GM19239 (cell line): ENCODE measurements at places on chromosomes 5 and 9.
A peak's percentile ranks its signal among the peaks of the same experiment; 100 is the strongest.

GRCh38 chr5:160539431-160539830 lies 117.8 kb downstream of the PTTG1 start:
- no peak for DNase-seq

GRCh38 chr5:135045488-135045887 lies 11.5 kb upstream of the PITX1 start:
- DNase-seq = no peak

DNA sequence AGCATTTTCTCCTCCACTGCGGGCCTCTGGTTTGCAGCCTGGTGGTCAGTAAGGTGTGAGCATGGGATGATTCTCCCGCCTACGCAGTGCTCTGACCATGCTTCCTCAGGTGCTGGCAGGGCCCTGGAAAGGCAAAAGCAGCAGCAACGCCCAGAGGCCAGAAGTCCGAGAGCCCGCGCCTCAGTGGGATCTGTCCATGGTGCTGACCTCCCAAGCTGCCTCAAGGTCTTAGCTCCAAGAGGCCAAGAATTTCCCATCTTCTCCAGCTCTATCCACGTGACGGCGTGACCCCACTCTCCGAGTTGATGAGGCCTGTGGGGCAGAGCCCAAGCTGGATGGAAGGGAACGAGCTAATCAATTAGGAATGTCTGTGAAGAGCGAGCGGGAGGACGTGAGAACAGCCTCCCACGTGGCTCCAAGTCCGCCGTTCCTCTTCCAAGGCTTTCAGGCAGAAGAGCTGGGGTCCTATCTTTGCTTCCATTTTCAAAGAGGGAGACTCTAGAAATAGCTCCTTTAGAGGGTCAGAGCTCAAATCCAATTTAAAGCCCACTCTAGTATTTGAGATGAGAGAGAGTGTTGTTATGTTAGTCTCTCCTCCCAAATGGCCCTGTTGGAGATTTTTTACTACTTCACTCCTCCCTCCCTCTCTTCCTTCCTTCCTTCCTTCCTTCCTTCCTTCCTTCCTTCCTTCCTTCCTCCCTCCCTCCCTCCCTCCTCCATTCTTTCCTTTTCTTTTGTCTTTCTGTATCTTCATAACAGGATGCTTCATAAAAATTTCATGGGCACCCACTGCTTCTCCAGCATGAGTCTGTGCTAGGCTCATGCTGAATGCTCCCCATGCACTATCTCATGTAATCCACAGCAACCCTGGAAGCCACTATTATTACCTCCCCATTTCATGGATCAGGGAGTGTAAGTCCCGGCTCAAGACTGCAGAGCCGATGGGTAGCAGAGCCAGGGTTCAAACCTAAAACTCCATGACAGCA lies 69.3 kb downstream of the OLFM1 start:
- no peak for DNase-seq

DNA sequence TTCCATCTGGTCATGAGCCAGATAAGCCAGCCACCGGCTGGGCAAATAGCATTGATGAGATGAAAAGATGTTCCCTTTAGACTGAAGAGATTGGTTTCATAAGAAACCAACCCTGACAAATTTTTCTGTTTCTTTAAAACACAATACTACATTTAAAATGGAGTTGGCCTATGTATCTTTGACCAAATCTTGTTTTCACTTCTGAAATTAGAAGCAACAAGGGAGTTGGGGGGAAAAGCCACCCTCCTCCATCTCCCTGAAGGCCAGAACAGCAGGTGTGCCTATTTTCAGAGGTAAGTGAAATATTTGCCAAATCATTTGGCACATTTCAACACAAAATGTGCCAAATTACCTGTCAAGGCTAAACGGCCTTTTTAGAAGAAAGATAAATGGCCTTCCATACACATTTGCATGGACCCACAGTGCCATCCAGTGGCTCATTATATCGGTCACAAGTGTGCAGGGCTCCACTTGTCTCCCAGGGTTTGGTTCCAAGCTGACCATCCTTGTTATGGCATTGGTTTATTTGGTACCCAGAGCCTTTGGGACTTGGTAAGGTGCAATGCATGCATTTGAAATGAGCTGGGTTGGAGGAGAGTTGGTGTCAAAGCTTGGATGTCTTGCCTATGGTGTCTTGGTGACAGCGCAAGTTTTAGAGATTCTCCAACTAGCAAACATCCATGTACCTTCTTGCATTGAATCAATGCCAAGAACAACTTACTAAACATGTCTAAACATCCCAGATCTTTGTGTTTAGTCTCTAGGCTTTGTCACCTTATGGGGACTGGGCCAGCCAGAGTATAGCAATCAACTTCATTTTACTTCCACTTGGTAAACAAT lies 372.0 kb upstream of the KIF2A start:
- no peak for DNase-seq

DNA sequence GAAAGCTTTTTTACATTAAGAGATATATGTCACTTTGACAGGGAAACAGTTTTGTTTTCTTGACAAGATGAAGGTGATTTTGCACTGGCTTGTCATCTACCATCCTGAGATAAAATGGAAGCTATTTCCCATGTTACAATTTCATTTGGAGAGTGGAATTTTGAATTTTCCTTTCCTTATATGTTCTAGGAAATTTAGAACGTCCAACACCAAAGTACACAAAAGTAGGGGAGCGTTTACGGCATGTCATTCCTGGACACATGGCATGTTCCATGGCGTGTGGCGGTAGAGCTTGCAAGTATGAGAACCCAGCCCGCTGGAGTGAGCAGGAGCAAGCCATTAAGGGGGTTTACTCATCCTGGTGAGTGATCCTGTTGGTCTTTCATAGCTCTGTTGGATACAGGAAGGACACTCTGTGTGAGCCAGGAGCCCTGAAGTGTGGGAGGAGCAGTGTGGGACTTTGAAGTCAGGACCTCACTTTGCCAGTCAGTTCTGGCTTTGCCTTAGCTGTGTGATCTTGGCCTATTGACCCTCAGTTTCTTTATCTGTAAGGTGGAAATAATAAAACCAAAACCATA lies 887 bp downstream of the PTPDC1 start:
- DNase-seq = no peak

DNA sequence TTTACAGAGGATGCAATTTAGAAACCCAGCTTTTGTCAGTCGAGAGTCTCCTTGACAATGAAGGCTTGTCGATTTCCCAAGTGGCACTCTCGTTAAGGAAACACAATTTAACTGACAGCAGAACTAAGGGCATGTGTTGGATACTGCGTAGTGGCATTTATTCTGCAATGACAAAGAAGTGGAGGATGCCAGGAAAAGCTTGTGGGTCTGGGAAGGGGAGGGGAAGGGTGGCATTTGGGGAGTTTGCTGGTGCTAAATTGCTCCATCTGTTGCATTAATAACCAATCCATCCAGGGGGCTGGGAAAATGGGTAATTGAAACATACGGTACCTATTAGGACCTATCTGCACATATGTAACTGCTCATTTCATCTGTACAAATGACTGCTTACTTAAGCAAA lies 190.6 kb downstream of the NSG2 start:
- no peak for DNase-seq

DNA sequence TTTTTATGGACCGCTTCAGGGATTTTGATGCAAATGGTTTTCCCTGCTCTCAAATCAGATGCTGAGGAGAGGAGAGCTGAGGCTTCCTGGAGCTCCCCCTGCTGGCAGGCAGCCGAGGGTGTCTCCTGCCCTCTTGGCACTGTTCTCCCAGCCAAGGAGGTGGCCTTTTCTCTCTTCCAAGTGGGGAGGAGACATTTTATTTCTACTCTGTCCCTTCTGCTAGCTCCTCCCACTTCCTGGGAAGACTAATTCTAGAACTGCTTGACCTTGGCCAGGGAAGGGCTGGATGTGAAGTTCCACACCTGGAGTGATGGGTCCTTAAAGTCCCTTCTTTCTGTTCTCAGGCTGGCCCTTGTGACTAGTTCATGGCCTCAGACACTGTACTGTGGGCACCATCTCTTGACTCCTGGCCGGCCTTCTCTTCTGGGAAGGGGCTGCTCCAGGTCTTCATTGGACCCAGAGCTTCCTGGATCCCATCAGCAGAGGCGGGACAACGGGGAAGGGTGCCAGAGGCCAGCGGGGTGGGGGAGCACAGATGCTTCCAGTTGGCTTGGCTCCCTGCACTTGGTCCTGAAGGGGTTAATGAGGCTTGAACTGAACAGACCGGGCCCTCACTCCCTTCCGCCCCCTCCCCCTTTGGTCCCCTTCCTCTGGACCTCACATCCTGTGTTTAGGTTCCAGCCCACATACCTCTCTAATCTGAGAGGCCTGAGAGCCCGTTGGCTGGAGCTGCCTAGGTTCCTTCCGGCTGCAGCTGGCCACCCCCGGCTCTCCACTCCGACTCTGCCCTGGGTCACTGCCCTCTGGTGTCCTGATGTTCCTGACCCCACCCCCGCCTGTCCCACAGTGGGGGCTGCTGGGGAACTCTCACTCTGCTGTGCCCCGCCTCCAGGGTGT lies 32.1 kb downstream of the PTPA start:
- peak; percentile 87 for DNase-seq

GRCh38 chr5:110951373-110951791 lies 120.1 kb upstream of the TSLP start:
- DNase-seq = no peak

- DNase-seq = no peak
Observed at GRCh38 chr9:89719202-89719601, 114.4 kb downstream of the GADD45G start.

GRCh38 chr9:104905153-104905901 lies 22.6 kb downstream of the ABCA1 start:
- DNase-seq = no peak

DNA sequence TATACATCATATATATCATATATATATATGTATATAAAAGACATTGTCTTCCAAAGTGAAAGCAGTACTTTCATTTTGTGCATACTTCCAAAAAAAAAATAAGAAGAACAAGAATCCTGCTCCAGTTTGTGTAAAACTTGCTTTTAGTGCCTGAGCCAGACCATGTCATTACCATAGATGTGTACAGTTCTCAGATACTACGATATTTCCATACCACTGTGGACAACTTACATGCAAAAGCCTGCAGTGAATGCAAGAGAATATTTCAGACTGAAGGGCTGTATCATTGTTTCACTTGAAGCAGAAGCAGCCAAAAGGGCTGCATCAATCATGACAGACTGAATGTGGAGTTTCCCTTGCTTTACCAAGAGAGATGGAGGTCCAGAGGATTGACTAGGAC lies 72.6 kb upstream of the CYLC2 start:
- no peak for DNase-seq

GRCh38 chr9:134177624-134178393 lies 13.4 kb upstream of the RNU6ATAC start:
- no peak for DNase-seq

GRCh38 chr9:132147331-132147730 lies 14.5 kb upstream of the NTNG2 start:
- DNase-seq = no peak

GRCh38 chr5:218457-219291 lies 554 bp downstream of the SDHA start:
- DNase-seq = no peak

GRCh38 chr5:134512661-134512999 lies 12.8 kb upstream of the JADE2 start:
- DNase-seq = no peak

DNA sequence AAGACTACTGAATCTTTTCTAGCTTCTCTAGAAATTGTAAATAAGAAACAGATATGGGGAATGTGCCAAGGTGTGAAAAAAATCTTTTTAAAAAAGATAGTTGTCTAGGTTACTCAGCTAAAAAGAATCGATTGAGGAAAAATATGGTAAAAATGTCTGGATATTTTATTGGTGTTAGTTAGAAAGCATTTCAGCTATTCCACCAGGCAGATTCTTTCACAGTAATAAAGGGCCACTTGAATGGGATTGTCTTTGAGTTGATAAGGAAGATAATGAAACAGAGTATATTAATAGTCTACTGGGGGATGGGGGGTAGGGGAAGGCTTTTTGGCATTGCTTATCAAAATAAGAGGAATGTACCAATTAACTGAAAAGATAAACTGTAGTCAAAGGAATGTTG lies 51.9 kb downstream of the SLIT3 start:
- DNase-seq = no peak

- no peak for DNase-seq
Observed at GRCh38 chr5:2993301-2993700, 241.8 kb upstream of the IRX2 start.

GRCh38 chr5:179588166-179588565 lies 35.3 kb downstream of the HNRNPH1 start:
- no peak for DNase-seq

DNA sequence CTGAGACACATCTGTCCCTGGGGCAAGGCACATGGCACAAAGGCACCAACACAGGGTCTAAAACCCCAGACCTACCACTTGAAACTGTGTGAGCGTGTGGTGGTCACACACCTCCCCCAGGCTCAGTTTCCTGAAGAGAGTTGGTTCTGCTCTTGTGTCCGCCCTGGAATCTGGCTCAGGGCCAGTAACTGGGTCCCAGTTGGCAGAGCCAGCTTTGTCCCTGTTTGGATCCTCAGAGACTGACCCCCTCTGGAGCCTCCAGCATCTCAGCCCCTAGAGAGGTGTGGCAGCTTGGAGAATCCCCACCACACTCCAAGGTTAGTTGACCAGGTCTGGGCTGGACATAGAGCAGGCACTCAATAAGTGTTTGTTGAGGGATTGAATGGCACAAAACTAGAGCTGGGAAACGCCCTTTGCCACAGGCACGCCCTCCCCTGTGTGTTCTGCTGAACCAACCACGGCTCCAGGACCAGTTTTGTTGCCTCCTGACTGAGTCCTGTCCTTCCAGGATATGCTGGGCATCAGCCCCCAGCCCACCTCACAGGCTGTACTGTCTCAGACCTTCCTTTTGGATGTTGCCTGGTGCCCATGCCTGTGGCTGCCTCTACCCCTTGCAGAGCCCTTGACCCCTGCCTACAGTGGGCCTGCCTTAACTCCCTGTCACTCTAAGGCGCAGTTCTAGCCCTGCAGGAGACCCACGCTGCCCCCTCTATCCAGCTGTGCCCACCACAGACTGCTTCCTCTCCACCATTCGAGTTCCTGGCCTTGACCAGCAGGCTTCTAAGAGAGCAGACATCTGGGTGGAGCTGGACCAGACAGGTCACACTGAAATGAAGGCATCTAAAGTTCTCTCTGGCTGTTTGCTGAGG lies 3.8 kb upstream of the PDLIM4 start:
- DNase-seq = no peak

DNA sequence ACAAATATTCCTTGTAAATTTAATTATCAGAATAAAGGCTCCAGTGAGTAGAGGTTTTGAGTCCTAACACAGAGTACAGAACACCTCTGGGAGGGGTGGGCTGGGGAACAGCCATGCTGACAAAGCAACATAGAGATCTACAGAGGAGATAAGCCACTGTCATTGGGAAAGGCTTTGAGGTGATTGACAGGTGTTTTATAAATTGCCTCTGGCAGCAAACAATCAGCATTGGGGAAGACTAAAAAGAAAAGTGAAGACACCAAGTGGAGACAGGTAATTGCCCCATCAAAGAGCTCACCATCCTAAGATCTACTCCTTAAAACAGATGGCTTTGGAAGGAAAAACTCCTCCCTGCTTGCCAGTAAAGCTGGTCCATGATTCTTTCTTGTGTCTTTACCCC lies 189.7 kb upstream of the TLE4 start:
- no peak for DNase-seq

- no peak for DNase-seq
Observed at GRCh38 chr9:134992755-134993124, 75.0 kb upstream of the FCN1 start.
